ENCODE measurements at places on chromosomes 7 and 10.

- DNase-seq = no peak
Measured at GRCh38 chr10:90437452-90437851, 420.4 kb downstream of the HTR7 start.

GRCh38 chr7:107332488-107333269 is 137.2 kb upstream of the GPR22 start:
- DNase-seq = no peak

- peak; percentile 95 for DNase-seq
Measured at GRCh38 chr10:97574374-97575126, 2.0 kb downstream of the ANKRD2 start.

- DNase-seq = no peak
Measured at GRCh38 chr10:96416643-96417042, 57.8 kb upstream of the OPALIN start.

GRCh38 chr10:18079665-18080295 is 60.4 kb upstream of the CACNB2 start:
- no peak for DNase-seq

DNA sequence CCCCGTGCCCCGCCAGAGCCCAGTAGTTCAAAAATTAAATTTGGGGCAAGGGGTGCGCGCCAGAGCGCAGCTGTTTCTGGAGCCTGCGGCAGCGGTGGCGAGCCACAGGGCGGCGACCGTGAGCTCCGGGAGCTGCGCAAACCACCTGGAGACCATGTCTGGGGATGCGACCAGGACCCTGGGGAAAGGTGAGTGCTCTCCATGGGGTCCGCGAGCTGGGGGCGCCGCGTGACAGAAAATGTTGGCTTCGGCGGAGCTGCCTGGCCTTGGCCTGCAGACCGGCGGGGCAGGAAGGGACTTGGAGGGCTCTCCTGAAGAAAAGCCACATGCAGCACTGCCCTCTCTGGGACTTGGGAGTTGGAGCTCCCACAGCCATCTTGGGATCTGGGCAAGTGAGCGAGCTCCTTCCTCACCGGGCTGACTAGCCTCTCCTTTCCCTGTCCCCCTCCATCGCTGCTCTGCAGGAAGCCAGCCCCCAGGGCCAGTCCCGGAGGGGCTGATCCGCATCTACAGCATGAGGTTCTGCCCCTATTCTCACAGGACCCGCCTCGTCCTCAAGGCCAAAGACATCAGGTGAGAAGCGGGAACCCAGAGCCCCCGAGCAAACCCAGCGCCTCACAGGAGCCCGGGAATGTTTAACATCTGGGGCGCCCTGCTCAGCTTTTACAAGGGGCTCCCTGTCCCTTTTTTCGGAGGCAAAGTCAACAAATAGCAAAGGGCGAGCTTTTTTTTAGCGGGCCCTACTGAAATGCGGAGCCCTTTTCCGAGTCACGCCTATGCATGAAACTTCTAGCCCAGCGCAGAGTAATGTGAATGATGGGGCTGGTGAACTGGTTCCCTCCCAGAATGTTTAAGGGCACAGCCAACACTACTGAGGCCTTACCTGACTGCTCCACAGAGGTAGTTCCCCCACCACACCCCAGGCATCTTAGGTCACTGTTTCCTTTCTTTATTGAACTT is 6.1 kb downstream of the GSTO2 start:
- DNase-seq = peak; percentile 78

- DNase-seq = no peak
Measured at GRCh38 chr7:137685433-137686164, 161.2 kb downstream of the DGKI start.

- DNase-seq = peak; percentile 73
Measured at GRCh38 chr7:150879345-150879744, 27.0 kb downstream of the AOC1 start.

DNA sequence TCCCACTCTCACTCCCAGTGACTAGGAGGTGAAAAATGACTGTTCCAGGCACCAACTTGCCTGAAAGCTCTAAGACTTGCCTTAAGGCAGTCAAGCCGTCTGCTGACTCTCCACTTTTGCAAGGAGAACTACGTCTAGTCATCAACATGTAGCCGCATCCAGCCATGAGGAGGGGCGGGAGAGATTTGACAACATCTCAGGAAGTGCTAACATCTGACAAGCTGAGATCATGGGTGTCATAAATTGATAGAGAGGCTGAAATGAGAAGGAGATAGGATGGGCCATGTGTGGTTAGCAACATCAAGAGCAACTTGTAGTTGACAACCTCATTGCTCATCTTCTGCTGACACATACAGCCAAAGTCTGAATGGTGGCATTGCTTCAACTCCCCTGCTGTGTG is 9.0 kb upstream of the TBXAS1 start:
- DNase-seq = no peak

DNA sequence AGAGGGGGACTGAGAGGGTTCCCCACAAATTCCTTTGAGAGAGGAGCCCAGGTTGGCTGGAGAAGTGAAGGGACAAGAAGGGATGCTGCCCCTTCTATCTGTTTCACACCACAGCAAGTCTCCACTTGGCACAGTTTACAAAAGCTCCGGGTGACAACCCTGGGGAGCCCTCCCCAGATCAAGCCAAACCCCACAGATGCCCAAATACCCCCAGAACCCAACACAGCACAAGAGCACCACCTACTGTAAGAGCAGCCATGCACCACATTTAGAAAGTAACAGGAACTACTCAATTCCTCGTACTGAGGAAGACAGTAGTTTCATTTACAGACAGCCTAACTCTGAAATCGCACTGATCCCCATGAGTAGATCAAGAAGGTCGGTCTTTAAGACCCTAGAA is 67.8 kb upstream of the ATP6V0A4 start:
- no peak for DNase-seq

DNA sequence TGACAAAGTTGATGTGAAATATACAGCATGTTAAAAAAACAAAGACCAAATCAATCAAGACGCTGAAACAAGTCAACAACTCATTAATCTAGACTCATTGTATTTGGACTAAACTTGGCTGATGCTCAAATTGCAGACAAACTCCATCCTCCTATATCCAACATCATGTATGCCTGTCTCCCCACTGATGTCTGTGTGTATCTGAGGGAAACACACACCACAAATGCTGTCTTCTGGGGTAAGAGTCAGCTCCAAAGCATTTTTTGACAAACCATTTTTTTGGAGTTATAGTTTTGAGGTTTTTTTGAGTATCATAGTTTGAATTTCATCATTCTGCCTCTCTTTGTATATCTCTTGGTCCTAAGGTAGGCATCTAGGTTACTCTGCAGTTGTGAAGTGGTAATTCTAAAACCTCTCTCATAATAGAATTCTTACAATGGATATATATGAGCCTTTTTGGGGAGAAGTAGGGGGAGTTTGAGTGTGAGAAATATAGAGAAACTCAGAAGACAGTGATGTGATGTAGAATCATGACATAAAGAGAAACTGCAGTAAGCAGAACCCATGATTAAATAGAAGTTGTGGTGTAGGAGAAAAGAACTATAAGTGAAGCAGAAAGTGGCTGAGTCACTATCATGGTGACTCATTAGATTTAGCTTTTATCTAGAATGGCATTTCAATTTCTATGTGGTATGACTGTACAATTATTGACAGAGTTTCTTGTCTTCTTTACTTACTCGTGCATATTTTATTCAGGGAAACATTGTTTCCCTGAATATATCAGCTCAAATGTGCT is 1531.1 kb upstream of the LRRTM3 start:
- DNase-seq = no peak

DNA sequence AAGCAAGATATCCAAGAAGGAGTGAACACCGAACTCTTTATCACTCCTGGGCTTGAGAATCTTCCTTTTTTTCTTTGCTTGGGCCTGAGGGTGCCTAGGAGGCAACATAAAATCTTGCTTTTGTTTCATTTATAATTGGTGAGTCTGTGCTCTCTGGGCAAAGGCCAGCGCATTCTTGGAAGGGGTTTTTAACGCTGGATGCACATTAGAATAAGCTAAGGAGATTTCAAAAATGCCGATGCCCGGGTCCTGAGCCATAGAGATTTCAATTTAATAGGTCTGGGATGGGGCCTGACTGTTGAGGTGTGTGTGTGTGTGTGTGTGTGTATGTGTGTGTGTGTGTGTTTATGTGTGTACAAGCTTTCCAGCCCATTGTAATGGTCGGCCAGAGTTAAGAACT is 62.0 kb upstream of the SORCS3 start:
- DNase-seq = no peak

DNA sequence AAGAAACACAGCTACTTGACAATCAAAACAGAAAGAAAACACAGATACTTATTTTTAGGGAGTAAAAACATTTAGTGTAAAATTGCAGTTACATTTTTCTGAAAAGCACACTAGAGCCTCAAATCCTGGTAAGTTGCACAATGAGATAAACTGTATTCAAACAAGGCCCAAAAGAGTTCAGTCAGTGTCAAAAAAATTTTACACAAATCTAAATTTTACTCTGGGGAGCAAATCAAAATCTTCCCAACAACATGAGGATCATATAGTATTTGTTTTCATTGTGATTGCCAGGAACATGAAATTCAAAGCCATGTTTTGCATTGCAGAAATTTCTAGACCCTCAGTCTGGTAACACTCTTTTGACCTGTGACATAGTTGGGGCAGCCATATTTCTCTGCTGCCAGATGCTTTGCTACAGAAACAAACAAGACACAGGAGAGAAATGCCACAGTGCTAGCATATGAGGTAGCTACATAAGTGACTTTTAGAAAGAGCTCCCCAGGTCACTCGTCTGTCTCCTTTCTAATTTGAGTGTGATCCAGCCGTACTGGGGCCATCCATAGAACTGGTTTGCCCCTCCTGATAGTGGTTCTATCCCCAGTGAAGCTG is 49.6 kb downstream of the PDE1C start:
- DNase-seq = no peak

DNA sequence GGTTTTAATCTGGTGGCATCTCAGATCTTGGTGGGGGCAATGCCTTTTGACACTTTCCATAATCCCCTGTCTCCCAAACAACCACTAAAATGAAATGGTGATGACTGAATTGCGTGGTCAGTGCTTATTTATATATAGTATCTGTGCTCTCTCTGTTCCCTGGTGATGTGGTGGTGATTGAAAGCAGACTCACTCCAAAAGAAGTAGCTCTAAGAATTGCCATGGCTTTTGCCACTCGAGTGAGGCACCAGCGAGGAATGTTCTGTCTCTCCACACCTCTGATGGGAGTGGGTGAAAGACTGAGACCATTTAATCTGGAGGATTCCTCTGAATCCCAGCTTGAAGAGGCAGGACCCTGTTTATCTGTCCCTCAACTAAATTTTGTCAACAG is 2.8 kb downstream of the DUSP5 start:
- DNase-seq = peak; percentile 73

DNA sequence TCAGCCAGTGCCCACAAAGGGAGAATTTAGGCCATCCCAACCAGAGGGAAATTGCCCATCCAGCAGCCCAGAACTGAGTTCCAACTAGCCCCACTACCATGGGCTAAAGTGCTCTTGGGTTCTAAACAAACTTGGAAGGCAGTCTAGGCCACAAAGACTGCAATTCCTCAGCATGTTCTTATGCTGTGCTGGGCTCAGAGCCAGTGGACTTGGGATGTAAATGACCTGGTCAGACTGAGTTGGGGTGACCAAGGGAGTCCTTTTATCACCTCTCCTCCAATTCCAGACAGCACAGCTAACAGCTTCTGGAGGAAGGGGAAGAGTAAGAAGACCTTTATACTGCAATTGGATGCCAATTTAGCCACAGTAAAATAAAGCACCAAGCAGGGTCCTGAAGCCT is 607.2 kb upstream of the KCND2 start:
- DNase-seq = no peak

GRCh38 chr10:6595499-6595898 is 15.4 kb upstream of the PRKCQ start:
- DNase-seq = no peak

GRCh38 chr10:124917428-124918190 is 24.3 kb upstream of the ZRANB1 start:
- peak; percentile 70 for DNase-seq

GRCh38 chr10:101745074-101745696 is 30.7 kb downstream of the FGF8 start:
- DNase-seq = no peak

DNA sequence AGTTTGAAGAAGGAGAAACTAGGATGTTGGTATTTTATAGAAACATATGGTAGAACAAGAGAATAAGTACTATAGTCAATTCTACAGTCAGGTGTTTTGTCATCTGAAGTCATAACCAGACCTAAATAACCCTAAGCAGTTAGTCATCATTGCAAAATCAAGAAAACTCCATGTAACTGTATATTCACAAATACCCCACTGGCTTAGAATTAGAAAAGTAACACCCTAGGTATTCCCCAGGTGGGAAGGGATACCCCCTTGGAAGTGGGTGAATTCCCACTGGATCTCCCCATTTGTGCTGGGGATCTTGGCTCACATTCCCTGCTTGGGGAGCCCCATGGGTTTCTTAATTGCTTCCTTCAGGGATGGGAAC is 45.9 kb upstream of the ITGB8 start:
- no peak for DNase-seq

DNA sequence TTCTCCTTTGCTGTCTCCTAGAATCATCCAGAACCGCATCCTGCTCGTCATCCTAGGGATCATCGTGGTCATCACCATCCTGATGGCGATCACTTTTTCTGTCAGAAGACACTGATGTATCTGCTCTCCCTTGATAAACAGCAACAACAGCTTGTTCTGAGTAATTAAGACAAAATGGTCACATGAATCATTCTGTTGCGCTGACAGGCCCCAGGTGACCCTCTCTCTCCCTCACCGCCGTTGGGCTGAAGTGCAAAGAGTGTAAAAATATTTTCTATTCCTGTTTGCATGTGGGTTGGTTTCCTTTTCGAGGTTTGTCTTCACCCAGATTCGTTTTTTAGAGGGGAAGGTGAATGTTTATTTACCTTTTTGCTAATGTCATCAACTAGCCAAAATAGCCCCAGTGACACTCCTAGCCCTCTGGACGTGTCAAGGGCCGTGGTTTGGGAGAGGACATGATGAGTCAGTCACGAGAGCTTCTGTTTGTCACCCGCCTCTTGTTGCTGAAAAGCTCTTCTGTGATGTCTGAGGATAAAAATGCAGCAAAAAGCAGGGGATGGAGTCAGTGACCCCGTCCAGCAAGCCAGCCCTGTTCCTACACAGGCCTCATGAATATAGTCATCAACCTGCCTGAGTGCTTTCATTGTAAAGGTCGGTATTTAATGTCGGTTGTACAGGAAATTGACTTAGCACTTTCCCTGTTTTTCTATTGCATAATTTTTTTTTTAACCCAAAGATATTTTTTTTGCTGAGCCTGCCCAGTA is 134.6 kb upstream of the TCF7L2 start:
- peak; percentile 83 for DNase-seq

DNA sequence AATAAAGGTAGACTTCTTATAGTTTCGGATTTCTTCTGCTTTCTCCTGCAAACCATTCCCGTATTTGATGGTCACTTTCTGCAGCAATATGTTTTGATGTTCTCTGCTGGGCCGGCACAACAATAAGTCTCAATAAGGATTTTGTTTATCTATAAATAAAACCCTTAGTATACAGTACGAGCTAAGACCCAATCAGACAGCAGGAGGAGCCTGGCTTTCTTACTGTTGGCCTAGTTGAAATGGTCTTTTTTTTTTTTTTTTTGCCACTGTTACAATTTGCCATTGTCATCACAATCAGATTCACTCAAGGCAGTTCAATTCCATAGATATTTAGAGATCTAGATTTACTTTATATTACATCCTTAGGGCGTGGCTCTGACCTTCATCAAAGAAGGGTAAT is 76.4 kb downstream of the PLXDC2 start:
- DNase-seq = no peak
